Stimulated activated CD8-positive, alpha-beta memory T cell treated with anti-CD3 and anti-CD28 coated beads, Interleukin-15, amount 100 ng/mL, for 4 hours (primary cell): ENCODE measurements at places on chromosomes 12 and 14.

GRCh38 chr14:44771496-44771895, 190.3 kb downstream of the KLHL28 start:
- DNase-seq, result no peak

- DNase-seq, result no peak
These were observed 18.8 kb upstream of the RCOR1 start for GRCh38 chr14:102573591-102574046.

DNA sequence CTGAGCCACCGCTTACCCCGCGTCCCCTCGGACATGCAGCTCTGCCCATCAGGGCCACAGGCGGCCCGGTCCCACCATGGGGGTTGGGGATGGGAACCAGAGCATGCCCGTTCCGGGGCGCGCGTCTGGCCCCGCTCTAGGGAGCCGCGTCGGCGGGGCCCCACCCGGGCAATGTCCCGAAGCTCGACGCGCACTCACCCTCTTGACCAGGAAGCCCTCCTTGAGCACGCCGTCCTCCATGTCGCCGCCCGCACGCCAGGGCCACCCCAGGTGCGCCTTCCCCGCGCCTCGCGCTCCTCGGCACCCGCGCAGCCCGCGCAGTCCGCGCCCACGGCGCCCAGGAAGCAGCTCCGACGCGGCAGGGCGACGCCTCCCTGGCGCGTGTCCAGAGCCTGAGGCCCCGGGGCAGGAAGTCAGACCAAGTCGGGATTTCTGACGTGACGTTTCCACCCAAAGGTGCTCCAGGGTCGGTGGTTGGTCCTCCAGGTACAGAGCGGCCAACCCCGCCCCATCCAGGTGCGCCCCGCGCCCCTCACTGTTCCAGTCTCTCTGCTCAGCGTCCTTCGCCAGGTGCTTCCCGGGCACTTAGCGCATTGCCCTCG, at the start of gene PLEK2:
TSS of gene PLEK2 (minus strand) at position 346 of the 602 bp plus-strand sequence. CDS start at position 240, 106 bp downstream.
- DNase-seq, result peak; percentile 12

GRCh38 chr14:94239406-94239805, 53.7 kb downstream of the SERPINA10 start:
- no peak for DNase-seq

DNA sequence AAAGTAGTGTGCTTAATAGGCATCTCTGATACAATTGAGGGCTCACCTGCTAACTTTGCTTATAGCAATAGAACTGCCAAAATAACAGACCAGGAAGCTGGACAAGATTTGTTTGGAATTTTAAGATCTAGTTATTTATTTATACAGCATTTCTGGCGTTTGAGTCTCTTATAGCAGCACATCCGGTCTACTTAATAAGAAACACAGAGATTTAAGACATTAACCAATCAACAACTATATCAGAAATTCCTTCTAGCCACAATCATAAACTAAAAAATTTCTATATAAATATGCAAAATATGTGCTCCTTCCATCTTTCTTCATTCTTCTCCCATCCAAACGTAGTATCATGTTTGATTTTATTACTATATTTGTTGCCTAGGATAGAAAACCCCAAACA, 2.6 kb downstream of the RTN1 start:
- DNase-seq, result no peak

DNA sequence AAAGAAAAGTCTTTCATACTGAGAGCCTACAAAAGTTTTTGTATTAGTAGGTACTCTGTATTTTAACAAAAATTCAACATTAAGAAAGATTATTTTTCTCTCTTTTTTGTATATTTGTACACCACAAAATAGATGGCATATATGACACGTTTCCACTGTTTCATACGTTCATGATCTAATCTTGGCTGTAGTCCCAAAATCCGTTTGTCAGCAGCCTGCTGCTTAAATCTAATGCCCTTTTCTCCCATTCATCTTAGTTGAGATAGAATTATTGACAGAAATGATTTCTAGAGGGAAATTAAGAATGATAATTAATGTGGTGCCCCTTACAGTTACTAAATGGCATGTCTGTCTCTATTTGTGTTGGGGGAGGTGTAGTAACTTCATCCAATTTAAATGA, 140.7 kb upstream of the NOVA1 start:
- no peak for DNase-seq

GRCh38 chr12:92585115-92585727, 117.6 kb upstream of the PLEKHG7 start:
- DNase-seq, result no peak

GRCh38 chr12:45737638-45738037, 8.1 kb downstream of the ARID2 start:
- DNase-seq, result no peak

GRCh38 chr14:40393143-40393542, 960.9 kb upstream of the FBXO33 start:
- no peak for DNase-seq

GRCh38 chr14:95072310-95072905, 84.9 kb downstream of the DICER1 start:
- no peak for DNase-seq

GRCh38 chr12:121823101-121823726, 19.4 kb downstream of the SETD1B start:
- DNase-seq, result no peak

DNA sequence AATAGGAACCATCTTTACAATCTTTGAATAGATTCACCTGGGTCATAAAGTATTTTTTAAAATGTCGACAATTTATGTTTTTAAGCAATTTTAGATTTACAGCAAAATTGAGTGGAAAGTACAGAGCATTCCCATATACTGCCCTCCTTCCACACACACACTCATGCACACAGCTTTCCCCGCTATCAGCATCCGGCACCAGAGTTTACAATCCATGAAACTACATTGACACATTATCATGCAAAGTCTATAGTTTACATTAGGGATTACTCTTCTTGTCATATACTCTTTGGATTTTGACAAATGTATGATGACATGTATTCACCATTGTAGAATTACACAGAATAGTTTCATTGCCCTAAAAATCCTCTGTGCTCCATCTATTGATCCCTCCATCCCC, 9.0 kb upstream of the SYNE2 start:
- no peak for DNase-seq

- DNase-seq, result no peak
These were observed 74.1 kb downstream of the HECTD4 start for GRCh38 chr12:112308161-112308560.

- no peak for DNase-seq
These were observed 9.1 kb upstream of the MSI1 start for GRCh38 chr12:120378036-120378435.
